Aorta (tissue), 5 donors: ENCODE measurements at places on chromosomes 1 and 21. TPM values are rescaled to one million over a fixed set of nuclear protein-coding genes. Genes with fewer than 3 reads are reported as not detected.

DNA sequence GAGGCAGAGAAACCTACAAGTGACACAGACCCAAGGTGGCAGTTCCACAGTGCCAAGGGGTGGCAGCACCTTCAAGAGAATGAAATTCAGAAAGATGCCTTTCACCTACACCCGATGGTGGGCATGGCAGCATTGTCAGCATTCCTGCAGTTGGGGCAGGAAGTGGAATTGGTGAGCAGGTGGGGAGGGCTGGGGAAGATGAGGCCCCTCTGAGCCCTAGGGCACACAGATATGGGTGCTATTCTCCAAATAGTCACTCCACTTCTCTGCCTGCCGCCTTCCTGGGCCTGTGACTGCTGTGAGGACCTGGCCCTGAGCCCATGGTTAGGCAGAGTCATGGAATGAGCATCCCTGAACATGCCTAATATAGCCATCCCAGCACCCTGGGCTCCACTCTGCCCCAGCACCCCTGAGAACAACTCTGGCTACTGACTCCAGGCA lies 8.3 kb downstream of the SHISA4 start:
- peak; percentile 88 for DNase-seq

DNA sequence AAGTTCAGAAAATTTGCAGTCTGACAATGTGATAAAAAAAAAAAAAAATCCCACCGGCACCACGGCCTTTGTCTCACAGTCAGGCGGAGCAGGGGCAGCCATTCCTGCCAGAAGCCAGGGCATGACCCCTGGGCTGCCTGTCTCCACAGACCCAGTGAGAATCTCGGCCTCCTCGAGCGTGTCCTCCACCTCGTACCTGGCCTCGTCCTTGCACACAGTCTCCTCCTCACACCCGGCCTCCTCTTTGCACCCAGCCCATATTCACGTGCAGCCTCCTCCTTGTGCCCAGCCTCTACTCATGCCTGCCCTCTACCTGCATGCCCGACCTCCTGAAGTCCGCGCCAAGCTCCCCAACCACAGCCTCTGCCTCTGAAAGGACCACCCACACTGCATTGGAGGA lies 182.0 kb downstream of the AGBL4 start:
- no peak for DNase-seq

DNA sequence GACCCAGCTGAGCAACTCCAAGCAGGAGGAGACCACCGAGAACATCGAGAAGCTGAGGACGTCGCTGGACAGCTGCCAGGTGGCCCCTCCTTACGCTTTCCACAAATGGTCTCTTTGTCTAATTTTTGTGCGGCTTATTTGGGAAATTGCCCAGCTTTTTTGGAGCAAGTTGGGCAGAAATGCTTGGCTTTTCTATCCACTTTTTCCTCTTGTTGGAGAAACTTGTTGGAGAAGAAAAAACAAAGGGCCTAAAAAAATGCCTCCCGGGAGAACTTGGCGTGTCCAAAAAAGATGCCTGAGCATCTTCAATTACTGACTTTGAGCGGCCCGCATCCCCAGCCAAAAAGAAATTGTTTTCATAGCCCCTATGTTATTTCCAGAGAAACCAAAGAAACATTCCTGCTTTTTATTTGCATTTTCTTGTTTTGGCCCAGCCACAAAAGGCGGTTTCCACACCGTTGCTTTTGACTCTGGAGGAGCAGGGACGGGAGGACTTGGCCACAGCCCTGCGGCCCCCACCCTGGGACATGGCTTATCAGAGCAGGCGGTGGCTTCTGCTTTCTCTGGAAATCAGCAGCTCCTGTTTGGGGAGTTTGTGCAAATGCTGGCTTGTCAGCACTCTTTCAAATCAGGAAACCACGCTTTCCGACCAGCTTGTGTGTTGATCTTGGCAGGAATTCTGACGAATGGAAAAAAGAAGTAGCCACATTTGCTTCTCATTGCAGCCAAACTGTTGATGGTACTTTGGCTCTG lies 81.2 kb upstream of the EFHD2 start:
- DNase-seq, result peak; percentile 82

DNA sequence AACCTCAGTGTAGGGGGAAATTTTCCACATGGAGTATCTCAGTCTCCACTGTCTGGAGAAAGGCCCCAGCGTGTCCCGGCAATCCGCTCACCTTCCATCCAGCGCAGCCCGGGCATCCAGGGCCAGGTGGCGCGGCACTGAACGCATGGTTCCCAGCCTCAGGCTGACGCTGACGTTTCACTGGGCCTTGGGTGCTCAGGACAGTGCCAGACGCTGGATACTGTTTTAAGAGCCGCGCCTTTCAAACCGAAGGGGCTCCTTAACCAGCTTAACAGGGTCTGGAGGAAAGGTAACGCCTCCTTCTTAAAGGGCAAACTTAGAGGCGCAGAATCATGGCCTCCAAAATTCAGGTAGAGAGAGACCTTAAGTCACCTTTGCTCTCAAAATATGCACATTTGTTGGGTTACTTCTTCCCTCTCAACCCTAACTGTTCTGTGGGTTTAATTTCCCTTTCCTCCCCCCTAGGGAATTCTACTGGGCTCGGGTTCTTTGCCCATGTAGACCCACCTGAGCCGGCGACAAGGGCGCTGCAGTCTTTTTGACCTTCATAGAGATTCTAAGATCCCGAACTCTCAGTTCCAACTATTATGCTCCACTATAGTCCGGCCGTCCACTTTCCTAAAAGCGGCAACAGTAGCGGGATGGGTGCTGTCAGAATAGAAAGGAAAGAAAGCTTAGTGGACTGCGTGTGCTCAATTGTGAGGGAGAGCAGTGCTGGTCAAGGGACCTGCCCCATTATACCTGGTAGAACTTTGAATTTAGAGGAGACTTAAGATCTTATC lies 3.5 kb upstream of the LHX9 start:
- DNase-seq, result no peak

DNA sequence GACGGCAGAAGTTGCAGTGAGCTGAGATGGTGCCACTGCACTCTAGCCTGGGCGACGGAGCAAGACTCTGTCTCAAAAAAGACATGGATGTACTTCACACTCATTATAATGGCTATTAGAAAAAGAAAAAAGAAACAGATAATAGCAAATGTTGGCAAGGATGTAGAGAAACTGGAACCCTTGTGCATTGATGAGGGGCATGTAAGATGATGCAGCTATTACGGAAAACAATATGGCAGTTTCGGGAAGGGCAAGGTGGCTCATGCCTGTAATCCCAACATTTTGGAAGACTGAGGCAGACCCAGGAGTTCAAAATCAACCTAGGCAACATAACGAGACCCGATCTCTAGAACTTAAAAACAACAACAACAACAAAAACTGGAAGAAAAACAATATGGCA lies 22.3 kb downstream of the TRIT1 start:
- no peak for DNase-seq

- DNase-seq, result no peak
Measured at GRCh38 chr1:170560681-170561285, 28.8 kb downstream of the GORAB start.

GRCh38 chr1:119374208-119374874 lies 5.8 kb downstream of the HAO2 start:
- no peak for DNase-seq

DNA sequence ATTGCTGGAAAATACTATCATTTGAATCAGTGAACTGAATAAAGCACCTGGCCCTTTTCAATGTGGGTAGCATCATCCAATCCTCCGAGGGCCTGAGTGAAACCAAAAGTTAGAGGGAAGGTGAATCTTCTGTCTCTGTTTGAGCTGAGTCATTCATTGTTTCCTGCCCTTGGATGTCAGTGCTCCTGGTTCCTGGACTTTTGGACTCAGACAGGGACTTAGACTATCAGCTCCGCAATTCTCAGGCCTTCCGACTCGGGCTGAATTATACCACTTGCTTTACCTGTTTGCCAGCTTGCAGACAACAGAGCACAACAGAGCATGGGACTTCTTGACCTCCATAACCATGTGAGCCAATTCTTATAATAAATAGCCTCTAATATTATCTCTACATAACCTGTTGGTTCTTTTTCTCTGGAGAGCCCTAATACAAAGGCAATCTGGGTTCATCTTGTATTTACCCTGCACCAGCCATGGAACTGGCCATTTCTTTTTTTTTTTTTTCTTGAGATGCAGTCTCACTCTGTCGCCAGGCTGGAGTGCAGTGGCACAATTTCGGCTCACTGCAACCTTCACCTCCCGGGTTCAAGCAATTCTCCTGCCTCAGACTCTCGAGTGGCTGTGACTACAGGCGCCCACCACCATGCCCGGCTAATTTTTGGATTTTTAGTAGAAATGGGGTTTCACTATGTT lies 19.2 kb upstream of the VASH2 start:
- no peak for DNase-seq

DNA sequence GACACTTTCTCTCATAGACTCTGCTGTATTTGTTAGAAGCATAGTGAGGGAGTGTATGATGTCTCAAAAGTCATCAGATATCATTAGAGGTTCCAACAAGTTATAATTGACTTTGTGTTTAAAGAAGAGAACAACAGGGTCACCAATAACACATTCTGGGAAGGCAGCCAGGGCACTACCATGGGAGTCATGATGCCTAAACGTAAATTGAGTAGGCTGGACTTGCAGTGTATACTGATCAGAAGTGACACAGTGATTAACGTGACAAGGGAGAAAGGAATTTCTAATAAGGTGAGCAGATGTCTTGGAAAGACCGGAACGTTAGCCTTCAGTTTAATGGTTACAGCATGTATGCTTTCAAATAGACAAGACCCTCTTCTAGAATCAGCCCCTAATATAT lies 973.2 kb downstream of the NCAM2 start:
- no peak for DNase-seq

GRCh38 chr1:244196571-244197285 lies 145.6 kb downstream of the ZBTB18 start:
- DNase-seq, result no peak

DNA sequence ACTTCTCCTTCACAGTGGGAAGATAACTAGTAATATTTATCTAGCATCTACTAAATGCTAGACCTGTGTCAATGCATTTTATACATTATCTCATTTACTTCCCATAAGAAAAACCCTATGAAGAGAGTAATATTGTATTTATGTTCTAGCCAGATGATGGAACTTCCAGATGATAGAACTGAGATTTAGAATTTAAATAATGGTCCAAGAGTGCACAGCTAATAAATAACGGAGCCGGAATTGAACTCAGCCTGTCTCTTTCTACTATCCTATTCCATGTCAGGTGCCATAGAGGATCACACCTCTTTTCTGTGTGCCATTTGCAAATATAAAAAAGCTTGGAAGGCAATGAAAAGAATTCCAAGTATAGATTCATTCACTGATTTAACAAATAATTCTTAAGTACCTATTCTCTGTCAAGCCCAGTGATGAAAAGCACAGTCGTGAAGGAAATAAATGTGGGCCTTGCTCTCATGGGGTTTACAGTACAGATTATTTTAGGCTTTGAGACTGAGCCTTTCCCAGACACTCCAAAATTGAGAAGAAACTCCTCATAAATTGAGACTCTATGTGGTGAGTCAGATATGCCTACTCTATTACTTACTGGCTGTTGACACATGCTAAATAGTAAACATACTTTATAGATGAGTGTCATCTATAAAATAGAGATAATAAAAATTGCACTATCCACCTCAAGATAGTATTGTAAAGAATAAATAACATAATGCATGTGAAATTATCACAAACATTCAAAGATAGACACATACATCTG lies 378.0 kb upstream of the PRMT6 start:
- no peak for DNase-seq

DNA sequence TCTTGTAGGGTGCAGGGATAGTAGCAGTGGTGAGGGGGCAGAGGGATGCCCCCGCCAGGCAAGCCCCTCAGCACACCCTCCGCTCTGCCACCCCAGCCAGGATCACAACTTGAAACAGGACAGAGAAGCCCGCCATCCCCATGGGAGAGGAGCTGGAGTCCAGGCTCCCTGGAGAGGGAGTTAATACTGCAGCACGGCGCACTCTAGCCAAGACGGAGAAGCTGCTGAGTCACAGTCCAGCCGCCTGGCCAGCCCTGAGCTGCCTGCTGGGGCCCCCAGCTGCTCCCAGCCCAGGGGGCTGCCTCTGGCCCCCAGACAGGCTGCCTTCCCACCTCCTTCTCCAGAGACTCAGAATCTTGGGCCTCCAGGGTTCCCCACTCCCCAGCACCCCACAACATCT lies 87.2 kb downstream of the SYT2 start:
- DNase-seq, result peak; percentile 89

GRCh38 chr1:247411621-247412327 lies 4.2 kb upstream of the NLRP3 start:
- DNase-seq, result no peak

GRCh38 chr1:101365186-101365585 lies 128.4 kb downstream of the S1PR1 start:
- no peak for DNase-seq

GRCh38 chr1:210822932-210823331 lies 311.0 kb downstream of the KCNH1 start:
- no peak for DNase-seq

GRCh38 chr1:61853583-61853982 lies 111.3 kb downstream of the PATJ start:
- DNase-seq, result no peak

The ADGRL4 gene
- total RNA-seq, result 60.4 TPM

The PLXNA2 gene
- 33.3 TPM for total RNA-seq

The S100A1 gene
- not detected for total RNA-seq

The TCHH gene
- total RNA-seq, result 0.16 TPM

The GRHL3 gene
- not detected for total RNA-seq

The CNKSR1 gene
- 1.5 TPM for total RNA-seq

The SLAMF9 gene
- not detected for total RNA-seq

The RPE65 gene
- total RNA-seq, result not detected

The ADAM30 gene
- not detected for total RNA-seq

The TADA1 gene
- 7.0 TPM for total RNA-seq

The TTLL10 gene
- total RNA-seq, result not detected
